Heart left ventricle (tissue), 16 donors: ENCODE measurements at places on chromosomes 7 and 10. TPM values are rescaled to one million over a fixed set of nuclear protein-coding genes. Genes with fewer than 3 reads are reported as not detected.

The IL2RA gene
- 0.61 TPM for total RNA-seq

The CCAR1 gene
- total RNA-seq = 30.1 TPM

The TMEM229A gene
- not detected for total RNA-seq

The PON1 gene
- not detected for total RNA-seq

The PCLO gene
- 4.1 TPM for total RNA-seq

The C7orf57 gene
- not detected for total RNA-seq

The FMC1 gene
- total RNA-seq = 25.2 TPM

The TLX1 gene
- not detected for total RNA-seq

The PPP1R17 gene
- total RNA-seq = not detected

The ZNF503 gene
- 7.5 TPM for total RNA-seq

The LAMB1 gene
- total RNA-seq = 49.9 TPM

The EPDR1 gene
- 56.2 TPM for total RNA-seq

The CHAT gene
- not detected for total RNA-seq

The ADRB1 gene
- 35.0 TPM for total RNA-seq

The C10orf62 gene
- 0.50 TPM for total RNA-seq

The PTPRN2 gene
- 1.3 TPM for total RNA-seq

The C1QL3 gene
- not detected for total RNA-seq

The DHTKD1 gene
- total RNA-seq = 28.2 TPM
